ENCODE measurements at places on chromosomes 11 and 22. TPM values are rescaled to one million over a fixed set of nuclear protein-coding genes. Genes with fewer than 3 reads are reported as not detected.

The TECTA gene
- total RNA-seq: 0.33 TPM

The WBP2NL gene
- total RNA-seq: 5.4 TPM

The FGF3 gene
- not detected for total RNA-seq

The TMPRSS13 gene
- total RNA-seq: 3.7 TPM

The MS4A3 gene
- total RNA-seq: not detected

GRCh38 chr22:45534339-45535192, 31.9 kb downstream of the FBLN1 start:
- H3K36me3 ChIP-seq: no peaks in the 10 kb centered on the region
- no peak for DNase-seq
- H3K4me1 ChIP-seq: no peaks in the 10 kb centered on the region
- no peaks in the 10 kb centered on the region for H3K27me3 ChIP-seq

GRCh38 chr11:134781380-134781866, 369.4 kb upstream of the B3GAT1 start:
- DNase-seq: no peak
- peaks cover 4% of the 10 kb centered on the region for H3K27me3 ChIP-seq
- H3K27ac ChIP-seq: no peak overlapping the region
- H3K4me3 ChIP-seq: no peak overlapping the region
- no peaks in the 10 kb centered on the region for H3K36me3 ChIP-seq

DNA sequence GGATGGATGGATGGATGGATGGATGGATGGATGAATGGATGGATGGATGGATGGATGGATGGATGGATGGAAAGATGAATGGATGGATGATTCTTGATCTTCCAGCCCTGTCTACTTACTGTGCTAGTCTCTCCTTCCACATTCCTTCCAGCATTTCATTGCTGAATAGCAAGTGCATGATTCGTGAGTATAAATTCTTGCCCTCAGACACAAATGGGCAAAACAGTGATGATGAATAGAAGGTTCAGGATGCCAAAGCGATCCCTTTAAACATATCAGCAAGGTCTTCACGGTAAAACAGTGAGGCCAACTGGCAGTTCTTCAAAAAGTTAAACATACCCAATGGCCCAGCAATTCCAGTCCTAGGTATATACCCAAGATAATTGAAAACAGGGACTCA, 400.2 kb downstream of the MN1 start:
- no peak overlapping the region for H3K27ac ChIP-seq
- H3K36me3 ChIP-seq: no peaks in the 10 kb centered on the region
- H3K27me3 ChIP-seq: no peaks in the 10 kb centered on the region
- no peak for DNase-seq

DNA sequence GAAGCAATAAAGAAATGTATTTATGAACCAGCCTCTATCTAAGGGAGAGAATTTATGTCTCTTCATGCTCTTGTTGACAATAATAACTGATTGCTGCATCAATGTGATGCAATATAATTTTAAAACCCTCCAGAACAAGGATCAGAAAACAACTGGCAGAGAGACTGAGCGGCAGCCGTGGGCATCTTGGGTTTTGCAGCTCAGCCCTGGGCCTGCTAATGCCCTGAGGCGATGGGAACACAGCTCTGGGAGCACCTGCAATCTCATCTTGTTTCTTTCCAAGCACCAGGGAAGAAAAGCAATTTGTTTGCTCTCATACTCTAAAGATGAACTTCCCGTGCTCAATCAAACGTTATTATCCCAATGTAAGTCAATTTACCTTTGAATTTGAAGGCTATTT, 245.7 kb downstream of the ST3GAL4 start:
- no peak overlapping the region for H3K27ac ChIP-seq
- no peaks in the 10 kb centered on the region for H3K4me1 ChIP-seq
- H3K27me3 ChIP-seq: peaks cover 4% of the 10 kb centered on the region
- no peaks in the 10 kb centered on the region for H3K36me3 ChIP-seq
- H3K4me3 ChIP-seq: no peak overlapping the region

DNA sequence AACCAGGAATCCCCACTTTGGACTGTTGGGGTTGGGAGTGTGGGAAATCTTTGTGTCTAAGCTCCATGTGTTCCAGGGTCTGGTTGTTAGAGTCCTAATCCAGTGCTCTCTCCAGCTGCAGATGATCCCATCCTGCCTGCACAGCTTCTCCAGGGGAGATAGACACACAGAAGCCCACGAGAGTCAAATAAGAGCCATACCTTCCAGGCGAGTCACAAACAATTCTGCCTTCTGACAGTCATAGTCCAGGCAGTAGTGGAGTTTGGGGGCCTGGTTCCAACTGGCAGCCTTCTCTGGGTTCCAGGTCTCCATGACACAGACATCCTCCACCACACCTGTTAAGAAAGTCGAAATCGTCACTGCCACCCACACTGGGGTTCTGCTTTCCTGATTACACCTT, 32.1 kb downstream of the SYT13 start:
- no peak overlapping the region for H3K27ac ChIP-seq
- H3K27me3 ChIP-seq: no peaks in the 10 kb centered on the region
- H3K36me3 ChIP-seq: no peaks in the 10 kb centered on the region
- no peak overlapping the region for H3K4me3 ChIP-seq
- DNase-seq: no peak
- H3K4me1 ChIP-seq: no peaks in the 10 kb centered on the region

GRCh38 chr11:116515664-116516184, 257.1 kb downstream of the BUD13 start:
- DNase-seq: no peak
- H3K27me3 ChIP-seq: no peaks in the 10 kb centered on the region
- H3K4me1 ChIP-seq: no peaks in the 10 kb centered on the region
- no peak overlapping the region for H3K27ac ChIP-seq

GRCh38 chr11:128473636-128474035, 113.7 kb downstream of the ETS1 start:
- DNase-seq: no peak
- peak overlapping the region; percentile 94 for H3K27ac ChIP-seq
- H3K27me3 ChIP-seq: no peaks in the 10 kb centered on the region

GRCh38 chr11:89235083-89235482, 57.4 kb downstream of the TYR start:
- no peaks in the 10 kb centered on the region for H3K36me3 ChIP-seq
- no peaks in the 10 kb centered on the region for H3K4me1 ChIP-seq
- H3K27me3 ChIP-seq: no peaks in the 10 kb centered on the region
- no peak overlapping the region for H3K27ac ChIP-seq
- no peak for DNase-seq
- no peak overlapping the region for H3K4me3 ChIP-seq

Data from CD4-positive, alpha-beta memory T cell (primary cell).